ENCODE measurements at places on chromosomes 7 and 10. TPM values are rescaled to one million over a fixed set of nuclear protein-coding genes. Genes with fewer than 3 reads are reported as not detected.

ZDHHC4 gene
- 32.0 TPM for total RNA-seq

AMZ1 gene
- 0.14 TPM for total RNA-seq

CAV2 gene
- total RNA-seq: not detected

CTAGE8 gene
- 0.25 TPM for total RNA-seq

CLCN1 gene
- total RNA-seq: not detected

HOXA1 gene
- 0.25 TPM for total RNA-seq

ACBD7 gene
- 1.6 TPM for total RNA-seq

CPA2 gene
- not detected for total RNA-seq

GJC3 gene
- total RNA-seq: 0.41 TPM

NRCAM gene
- total RNA-seq: 3.2 TPM

Data from activated CD8-positive, alpha-beta T cell treated with anti-CD3 and anti-CD28 coated beads for 36 hours (primary cell).